GOT3 (cell line): ENCODE measurements at places on chromosomes 4 and X.

GRCh38 chrX:287670-288069 lies 6.5 kb downstream of the PLCXD1 start:
- DNase-seq: no peak

- DNase-seq: no peak
Measured at GRCh38 chr4:110361921-110362320, 114.0 kb upstream of the ENPEP start.

GRCh38 chr4:54155936-54156335 lies 56.0 kb downstream of the GSX2 start:
- DNase-seq: no peak

DNA sequence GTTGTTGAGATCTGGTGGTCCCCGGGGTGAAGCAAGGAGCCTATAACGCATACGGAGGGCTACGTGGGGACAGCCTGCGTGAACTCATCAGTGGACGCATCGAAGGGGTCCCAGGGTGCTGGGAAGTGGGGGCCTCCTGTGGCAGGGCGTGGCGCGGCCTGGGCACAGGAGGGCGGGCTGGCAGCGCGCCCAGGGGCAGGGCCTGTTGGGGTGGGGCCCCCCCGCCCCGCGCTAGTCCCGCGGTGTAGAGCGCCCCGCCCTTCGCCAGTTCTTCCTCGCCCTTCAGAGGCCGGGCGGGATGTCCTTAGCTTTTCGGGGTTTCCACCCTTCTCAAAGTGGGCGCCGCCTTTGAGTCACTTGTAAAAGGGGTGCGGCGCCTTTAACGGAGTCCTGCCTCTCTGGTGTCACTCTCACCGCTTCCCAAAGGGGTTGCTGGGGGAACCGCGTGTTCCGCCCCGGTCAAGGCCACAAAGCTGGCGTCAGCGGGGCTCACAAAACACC lies 632 bp downstream of the PLP2 start:
- DNase-seq: no peak

DNA sequence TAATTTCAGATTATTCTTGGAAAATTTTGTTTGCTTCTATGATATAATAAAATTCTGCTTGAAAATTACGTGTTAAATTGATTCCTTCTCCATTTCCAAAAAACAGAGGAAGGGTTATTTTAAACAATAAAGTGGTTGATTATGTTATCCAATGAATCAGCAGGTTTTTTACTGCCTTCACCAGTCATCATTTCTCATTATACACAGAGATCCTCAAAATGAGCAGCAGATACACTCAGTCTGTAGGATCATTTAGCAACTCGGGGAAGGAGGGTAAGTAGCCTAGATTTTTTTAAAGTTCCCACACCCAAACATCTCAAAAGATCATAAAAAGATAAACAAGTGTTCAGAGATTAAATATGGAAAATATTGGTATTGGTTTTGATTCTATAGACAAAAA lies 6.8 kb upstream of the TMEM144 start:
- DNase-seq: no peak

GRCh38 chr4:148152868-148153625 lies 289.2 kb downstream of the NR3C2 start:
- no peak for DNase-seq

- no peak for DNase-seq
Measured at GRCh38 chr4:6325788-6326290, 56.2 kb downstream of the WFS1 start.

DNA sequence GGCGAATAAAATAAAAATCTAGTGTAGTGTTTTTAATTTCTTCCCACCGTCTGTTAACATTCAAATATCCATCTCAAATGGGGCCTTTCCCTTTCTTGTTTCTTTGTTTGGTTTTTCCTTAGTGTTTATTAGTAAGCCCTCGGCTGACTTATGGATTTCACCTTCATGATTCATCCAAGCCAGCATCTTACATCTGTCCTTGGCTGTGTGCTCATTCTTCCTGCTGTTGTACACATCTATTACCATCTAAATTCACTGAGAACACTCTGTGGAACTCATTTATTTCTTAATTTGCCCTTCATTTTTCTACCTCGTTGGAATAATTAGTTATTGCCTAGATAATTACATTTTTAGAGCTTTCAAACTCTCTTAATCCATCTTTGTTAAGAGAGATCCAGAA lies 84.9 kb downstream of the SPCS3 start:
- DNase-seq: no peak

DNA sequence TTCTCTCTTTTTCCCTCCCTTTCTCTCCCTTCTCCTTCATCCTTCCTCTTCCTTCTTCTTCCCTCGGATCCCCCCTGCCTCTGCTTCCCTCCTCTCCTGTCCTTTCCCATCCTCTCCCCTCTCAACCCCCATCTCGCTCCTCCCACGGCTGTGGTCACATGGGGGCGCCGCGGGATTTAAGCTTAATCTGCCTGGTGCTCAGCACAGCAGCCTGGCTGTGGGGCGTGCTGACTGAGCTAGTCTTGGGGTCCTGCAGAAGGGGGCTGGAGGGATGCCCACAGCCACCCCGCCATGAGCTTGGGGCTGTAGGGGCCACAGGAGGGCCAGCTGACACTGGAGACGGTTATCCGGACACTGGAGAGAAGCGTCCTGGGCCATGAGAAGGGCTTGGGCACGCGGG lies 10.7 kb downstream of the SMIM10L2A start:
- no peak for DNase-seq

DNA sequence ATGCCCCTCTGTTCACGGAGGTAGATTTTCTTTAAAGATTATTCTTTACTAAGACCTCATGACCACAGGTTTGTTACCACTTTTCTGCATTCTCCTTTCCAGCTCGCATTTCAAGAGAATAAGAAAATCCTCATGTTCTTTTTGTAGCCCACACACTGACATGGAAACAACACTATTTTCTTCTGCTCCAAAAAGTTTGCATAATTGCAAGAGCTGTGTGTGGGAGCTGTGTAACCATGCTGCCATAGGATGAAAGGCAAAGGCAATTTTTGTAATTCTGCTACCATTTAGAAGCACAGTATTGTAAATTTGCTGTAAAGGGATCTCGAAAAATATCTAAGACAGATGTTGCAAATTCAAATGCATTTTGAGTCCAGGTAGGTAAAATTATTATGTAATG lies 302.4 kb upstream of the EMCN start:
- no peak for DNase-seq

DNA sequence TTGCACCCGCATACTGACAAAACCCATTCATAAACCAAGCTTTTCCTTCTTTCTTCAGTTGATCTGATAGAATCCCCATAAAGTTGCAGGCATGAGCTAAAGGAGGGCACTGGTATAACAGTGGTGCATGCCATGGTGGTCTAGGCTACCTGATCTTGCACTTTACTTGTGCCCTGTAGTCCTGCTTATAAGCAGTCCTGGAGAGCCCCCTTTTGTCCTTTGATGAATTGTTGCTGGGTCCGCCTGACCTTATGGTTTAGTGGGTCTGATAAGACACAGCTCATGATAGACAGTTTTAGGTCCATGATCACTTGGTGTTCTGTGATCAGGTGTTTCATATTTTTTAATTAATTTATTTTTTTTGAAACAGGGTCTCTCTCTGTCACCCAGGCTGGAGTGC lies 19.7 kb downstream of the CCDC160 start:
- DNase-seq: no peak

DNA sequence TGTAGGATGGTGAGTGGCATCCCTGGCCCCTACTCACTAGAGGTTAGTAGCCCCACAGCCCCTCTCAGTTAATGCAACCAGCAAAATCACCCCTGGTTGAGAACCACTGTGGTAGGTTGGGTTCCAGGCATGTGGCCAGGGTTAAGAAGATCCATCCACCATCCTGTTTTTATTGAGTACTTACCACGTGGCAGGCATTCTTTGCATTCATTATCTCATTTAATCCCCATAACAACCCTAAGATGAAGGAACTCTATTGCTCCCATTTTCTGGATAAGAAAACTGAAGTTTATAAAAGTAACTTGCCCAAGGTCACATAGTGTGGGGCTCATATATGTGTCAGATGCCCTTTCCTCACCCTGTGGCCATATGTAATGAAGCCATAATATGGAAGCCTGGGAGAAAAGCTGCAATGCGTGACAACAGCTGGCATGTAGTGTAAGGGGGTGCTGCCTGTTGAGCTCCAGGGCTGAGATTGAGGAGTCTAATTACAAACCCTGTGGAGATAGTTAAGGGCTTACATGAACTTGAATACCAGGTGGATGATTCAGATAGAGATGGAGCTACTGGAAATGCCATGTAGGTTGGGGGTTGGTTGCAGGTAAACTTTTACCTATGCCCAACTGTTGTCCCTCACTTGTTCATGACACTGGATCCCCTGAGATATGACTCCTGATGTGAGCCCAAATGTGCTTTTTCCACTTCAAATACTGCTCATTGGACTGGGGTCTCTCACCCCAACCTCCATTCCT lies 100.2 kb upstream of the PGRMC2 start:
- no peak for DNase-seq

GRCh38 chrX:43964936-43965335 lies 8.3 kb downstream of the NDP start:
- no peak for DNase-seq

DNA sequence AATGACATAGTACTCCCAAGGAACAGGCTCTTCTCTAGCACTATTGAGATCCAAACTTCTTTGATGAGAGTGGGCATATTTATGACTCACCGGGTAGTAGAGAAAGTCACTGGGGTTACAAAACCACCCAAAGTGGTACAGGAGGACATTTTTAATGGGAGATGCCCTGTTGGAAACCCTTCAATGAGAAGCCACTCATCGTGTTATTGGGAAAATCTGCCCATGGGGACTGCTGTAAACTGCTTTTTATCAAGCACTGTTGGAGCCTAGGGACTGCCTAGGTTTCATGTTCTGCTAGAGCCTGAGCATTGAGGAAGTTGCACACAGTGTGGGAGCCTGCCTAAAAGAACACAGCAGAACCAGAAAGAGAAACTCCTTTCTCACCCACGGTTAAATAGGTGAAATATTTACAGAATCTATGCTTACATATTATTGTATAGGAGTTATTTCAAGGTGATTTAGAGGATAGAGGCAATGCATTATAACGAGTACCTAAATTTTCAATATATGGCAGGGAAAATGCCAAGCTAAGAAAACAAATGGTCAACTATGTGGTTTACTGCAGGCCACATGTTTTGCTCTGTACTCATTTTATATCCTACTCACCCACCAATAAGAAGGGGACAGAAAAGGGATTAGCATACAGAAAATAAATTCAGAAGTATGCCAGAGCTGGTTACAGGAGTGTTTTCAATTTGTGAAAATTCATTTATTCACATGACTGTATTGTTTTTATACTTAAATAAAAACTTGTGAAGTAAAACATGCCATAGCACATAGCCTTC lies 559.1 kb downstream of the FSTL5 start:
- no peak for DNase-seq

DNA sequence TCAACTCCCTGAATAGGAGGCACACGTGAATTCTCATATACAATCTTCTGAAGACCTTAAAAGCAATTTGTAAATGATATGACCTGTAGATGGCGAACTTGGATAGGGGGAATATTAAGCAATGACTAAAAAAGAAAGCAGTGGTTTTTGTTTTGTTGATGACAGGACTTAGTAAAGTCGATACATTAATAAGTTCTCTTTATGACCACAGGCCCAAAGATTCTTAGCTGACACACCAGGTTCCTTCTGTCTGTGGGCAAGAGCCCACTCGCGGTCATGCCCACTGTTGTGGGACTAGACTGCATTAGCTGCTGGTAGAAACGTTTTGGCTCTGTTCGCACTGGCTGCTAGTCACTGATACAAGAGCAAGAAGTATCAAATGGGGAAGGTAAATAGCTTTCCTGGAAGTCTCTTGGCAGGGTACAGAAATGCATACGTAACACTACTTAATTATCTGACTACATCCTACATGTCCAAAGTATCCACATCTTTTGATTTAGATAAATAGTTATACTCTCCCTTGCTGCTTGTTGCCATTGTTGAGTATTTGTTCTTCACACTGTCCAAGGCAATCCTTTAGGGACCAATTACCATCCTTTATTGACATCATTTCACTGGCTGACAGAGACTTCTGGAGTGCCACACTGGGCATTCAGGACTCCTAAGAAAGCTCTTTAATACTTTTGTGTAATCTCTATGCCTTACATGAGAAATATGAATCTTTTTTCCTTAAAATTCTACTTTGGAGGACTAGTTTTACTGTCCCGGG lies 31.0 kb downstream of the ALPK1 start:
- no peak for DNase-seq

DNA sequence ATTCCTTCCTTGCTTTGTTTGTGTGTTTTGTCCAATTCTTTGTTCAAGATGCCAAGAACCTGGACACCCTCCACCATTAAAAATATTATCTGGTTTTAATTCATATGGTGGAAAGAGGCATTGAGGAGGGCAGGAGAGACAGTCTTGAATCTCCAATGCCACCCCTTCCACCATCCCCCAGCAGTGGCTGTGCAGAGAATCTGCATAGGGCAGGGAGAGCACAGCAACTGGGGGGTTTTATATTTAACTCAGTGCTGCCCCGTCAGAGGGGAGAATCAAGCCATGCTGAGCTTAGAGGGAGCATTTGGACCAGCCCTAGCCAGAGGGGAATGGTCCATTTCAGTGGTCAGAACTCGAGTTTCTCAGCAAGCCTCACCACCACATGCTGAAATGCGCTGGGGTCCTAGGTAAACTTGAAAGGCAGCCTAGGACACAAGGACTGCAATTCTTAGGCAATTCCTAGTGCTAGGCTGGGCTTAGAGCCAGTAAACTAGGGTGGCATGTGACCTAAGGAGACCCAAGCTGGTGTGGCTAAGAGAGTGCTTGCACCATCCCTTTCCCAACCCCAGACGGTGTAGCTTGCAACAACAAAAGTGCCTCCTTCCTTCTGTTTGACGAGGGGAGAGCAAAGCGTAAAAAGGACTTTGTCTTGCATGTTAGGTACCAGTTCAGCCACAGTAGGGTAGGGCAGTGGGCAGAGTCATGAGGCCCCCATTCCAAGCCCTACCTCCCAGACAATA lies 34.2 kb downstream of the CCDC158 start:
- no peak for DNase-seq

DNA sequence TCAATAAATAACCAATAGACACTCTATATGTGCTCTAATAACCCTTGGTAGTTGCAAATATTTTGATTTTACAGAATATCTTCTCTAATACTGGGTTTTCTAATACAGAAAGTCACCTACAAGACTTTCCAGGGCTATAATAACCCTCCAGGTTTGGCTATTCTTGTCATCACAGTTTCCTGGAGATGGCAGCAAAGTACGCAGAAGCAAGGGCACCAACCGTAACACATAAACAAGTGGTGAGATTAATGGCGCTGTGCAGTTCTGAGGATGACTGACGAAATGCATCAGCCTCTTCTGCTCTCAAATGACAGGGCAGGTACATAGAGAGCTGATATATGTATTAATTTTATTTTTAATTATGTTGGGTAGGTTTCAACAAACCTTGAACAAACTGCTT lies 122.4 kb downstream of the C4orf33 start:
- DNase-seq: no peak

DNA sequence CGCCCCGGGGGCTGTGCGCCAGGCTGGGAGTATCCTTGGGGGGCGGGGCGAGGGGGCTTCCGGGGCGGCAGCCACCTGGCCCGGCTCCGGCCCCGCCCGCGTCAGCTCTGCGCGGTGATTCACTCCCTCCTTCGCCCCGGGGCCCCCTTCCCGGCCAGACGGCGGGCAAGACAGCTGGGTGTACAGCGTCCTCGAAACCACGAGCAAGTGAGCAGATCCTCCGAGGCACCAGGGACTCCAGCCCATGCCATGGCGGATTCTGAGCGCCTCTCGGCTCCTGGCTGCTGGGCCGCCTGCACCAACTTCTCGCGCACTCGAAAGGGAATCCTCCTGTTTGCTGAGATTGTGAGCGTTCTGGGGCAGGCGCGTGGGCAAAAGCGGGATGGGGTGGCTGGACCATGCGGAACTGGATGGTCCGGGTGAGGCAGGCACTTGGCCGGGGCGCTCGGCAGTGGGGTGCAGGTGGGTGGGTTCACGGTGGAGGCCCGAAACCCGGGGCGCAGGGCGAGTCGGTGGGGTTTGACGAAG lies at the start of gene PLP2:
Gene PLP2 (plus strand): TSS at position 147 of the 528 bp plus-strand sequence. CDS start 103 bp downstream, at position 250.
- DNase-seq: peak; percentile 21
